AG04450 (cell line): ENCODE measurements at places on chromosomes 3 and 15.

- DNase-seq, result no peak
These were observed 157.3 kb upstream of the SMAD3 start for GRCh38 chr15:66907826-66908743.

DNA sequence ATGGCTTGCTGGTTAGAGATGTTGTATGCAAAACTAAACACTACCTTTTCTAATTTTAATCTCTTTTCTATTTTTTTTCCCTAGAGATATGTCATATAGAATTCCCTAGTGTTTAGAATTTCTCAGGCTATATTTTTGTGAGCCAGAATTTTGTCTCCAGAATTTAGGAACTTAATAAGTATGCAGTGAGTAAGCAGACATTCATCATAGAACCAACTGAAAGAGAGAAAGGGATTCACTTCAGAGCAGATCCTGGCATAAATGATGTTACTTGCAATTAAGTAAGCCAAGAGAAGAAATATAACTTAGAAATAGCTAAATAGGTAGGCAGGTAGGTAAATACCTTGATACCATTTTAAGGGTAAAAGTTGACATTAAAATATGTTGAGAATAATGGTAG, 288.9 kb downstream of the ZNF385D start:
- DNase-seq, result no peak

DNA sequence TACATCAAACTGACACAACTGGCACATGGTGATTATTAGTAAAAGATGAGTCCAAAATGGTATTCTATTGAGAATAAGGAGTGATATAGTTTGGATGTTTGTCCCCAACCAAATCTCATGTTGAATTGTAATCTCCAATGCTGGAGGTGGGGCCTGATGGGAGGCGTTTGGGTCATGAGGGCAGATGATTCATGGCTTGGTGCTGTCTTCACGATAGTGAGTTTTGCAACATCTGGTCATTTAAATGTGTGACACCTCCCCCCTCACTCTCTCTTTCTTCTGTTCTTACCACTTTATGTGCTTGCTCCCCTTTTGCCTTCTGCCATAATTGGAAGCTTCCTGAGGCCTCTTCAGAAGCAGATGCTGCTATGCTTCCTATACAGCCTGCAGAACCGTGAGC, 90.6 kb downstream of the RSL24D1 start:
- no peak for DNase-seq

DNA sequence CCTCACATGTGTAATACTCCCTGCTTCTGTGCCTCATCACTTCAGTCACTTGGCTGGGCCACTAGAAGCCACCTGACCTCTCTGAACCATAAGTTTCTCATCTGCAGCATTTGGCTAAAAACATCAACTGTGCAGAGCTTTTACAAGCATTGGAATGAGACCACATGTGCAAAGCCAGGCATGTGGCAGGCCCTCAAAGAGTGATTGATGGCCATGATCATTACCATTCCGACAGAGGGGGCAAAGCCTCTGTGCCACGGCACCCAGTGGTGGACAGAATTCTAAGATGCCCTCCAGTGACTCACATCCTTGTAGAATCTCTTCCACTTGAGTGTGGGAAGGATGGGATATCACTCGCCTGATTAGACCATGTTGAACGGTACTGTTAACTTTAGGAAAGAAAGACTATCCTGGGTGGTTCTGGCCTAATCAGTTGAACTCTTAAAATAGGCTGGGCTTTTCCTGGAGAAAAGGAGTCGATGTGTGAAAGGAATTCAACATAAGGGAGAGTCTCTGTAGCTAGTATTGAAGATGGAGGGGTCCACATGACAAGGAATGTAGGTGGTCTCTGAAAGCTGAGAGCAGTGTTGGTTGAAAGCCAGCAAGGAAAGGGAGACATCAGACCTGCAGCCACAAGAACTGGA, 13.5 kb downstream of the CDCP1 start:
- no peak for DNase-seq

GRCh38 chr3:16546186-16547010, 32.9 kb upstream of the RFTN1 start:
- DNase-seq, result no peak
